ENCODE measurements at places on chromosomes 4 and X. TPM values are rescaled to one million over a fixed set of nuclear protein-coding genes. Genes with fewer than 3 reads are reported as not detected.

DNA sequence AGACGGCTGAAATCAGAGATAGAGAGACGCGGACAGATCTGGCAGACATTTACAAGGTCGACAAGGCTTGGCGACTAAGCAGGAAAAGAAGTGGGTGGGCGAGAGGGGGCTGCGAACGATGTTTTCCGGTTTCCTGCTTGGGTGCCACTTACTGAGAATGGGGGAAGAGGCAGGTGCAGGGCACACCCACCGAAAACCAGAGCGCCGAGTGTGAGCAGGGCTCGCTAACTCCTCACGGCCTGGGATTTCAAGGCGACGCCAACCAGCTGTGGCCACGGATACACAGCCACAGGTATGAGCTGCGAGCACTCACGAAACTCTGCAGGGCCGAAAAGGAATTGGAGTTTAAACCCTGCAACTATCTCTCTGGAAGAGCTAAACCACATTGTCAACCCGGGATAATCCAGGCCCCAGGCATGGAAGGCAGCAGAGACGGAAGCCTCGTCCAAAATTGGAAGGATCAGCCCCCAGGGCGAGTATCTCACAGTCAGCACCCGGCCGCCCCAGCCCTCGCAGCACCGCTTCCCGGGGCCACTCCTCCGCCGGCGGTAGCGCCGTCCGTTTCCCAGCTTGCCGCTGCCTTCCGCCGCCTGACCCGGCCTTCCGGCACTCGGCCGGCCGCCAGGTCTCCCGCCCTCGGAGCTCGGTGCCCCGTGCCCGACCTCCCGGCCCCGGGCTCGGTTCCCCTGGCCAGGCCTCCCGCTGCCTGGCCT is 778 bp downstream of the CASP3 start:
- H3K4me3 ChIP-seq, result peak overlapping the region; percentile 88
- no peaks in the 10 kb centered on the region for H3K27me3 ChIP-seq
- no peaks in the 10 kb centered on the region for H3K36me3 ChIP-seq
- peak overlapping the region; percentile 78 for H3K27ac ChIP-seq
- peak; percentile 45 for DNase-seq
- H3K4me1 ChIP-seq, result peaks cover 66% of the 10 kb centered on the region

Gene MAGIX
- total RNA-seq, result 1.2 TPM

GRCh38 chrX:140092121-140092520 is 126.8 kb upstream of the CXorf66 start:
- peak overlapping the region; percentile 62 for H3K4me3 ChIP-seq
- no peak overlapping the region for H3K27ac ChIP-seq
- peaks cover 25% of the 10 kb centered on the region for H3K4me1 ChIP-seq
- peaks cover 17% of the 10 kb centered on the region for H3K27me3 ChIP-seq
- DNase-seq, result peak; percentile 15

- H3K27ac ChIP-seq, result no peak overlapping the region
- H3K4me1 ChIP-seq, result no peaks in the 10 kb centered on the region
- no peak overlapping the region for H3K4me3 ChIP-seq
Observed at GRCh38 chr4:46258431-46258830, 131.5 kb downstream of the GABRA2 start.

- no peaks in the 10 kb centered on the region for H3K36me3 ChIP-seq
- DNase-seq, result no peak
- no peak overlapping the region for H3K4me3 ChIP-seq
- H3K4me1 ChIP-seq, result no peaks in the 10 kb centered on the region
- no peaks in the 10 kb centered on the region for H3K27me3 ChIP-seq
Observed at GRCh38 chr4:60745800-60746571, 454.1 kb upstream of the ADGRL3 start.

GRCh38 chrX:55867181-55867651 is 149.7 kb downstream of the RRAGB start:
- H3K27ac ChIP-seq, result no peak overlapping the region
- no peak for DNase-seq
- H3K4me1 ChIP-seq, result peaks cover 39% of the 10 kb centered on the region
- no peak overlapping the region for H3K4me3 ChIP-seq
- H3K27me3 ChIP-seq, result peaks cover 14% of the 10 kb centered on the region
- no peaks in the 10 kb centered on the region for H3K36me3 ChIP-seq

- no peaks in the 10 kb centered on the region for H3K4me1 ChIP-seq
- H3K27ac ChIP-seq, result no peak overlapping the region
- H3K27me3 ChIP-seq, result no peaks in the 10 kb centered on the region
- no peak overlapping the region for H3K4me3 ChIP-seq
Observed at GRCh38 chr4:66475596-66475995, 805.3 kb upstream of the EPHA5 start.

Gene USO1
- total RNA-seq, result 162 TPM

GRCh38 chr4:96986816-96987215 is 1146.9 kb downstream of the PDHA2 start:
- no peaks in the 10 kb centered on the region for H3K27me3 ChIP-seq
- H3K4me3 ChIP-seq, result no peak overlapping the region
- H3K27ac ChIP-seq, result no peak overlapping the region

DNA sequence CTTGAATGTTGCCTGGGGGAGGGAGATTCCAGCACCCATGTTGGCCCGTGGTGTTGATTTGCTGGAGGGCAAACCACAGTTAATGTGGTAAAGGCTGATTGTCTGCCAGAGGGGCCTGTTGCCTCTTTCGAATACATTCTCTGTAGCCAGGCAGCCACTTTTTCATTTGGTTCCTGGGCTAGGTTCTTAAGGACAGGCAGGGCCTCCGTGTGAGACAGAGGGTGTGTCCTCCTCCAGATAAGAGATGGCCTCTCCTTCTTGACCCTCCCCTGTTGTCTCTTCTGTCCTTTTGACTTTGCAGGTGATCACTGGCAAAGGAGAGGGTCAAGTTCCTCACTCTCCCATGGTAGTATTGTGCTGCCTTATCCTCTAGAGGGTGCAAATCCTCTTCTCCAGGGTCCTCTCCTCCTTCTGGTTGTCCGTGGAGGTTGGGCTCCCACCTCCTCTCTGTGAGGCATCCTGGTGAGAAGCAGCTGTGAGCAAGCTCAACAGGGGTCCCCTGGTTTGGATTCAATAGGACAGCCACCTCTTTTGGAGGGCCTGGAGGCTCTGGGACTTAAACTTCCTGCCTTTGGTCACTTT is 44.9 kb downstream of the ZNF182 start:
- peaks cover 17% of the 10 kb centered on the region for H3K36me3 ChIP-seq
- no peak overlapping the region for H3K27ac ChIP-seq
- peaks cover 5% of the 10 kb centered on the region for H3K4me1 ChIP-seq
- no peaks in the 10 kb centered on the region for H3K27me3 ChIP-seq
- H3K4me3 ChIP-seq, result no peak overlapping the region
- DNase-seq, result no peak

Gene ITIH6
- total RNA-seq, result 0.04 TPM

All from WTC11 (cell line).